ENCODE measurements at places on chromosomes 12 and 14.

- DNase-seq: no peak
Observed at GRCh38 chr12:11565752-11566151, 83.7 kb upstream of the ETV6 start.

DNA sequence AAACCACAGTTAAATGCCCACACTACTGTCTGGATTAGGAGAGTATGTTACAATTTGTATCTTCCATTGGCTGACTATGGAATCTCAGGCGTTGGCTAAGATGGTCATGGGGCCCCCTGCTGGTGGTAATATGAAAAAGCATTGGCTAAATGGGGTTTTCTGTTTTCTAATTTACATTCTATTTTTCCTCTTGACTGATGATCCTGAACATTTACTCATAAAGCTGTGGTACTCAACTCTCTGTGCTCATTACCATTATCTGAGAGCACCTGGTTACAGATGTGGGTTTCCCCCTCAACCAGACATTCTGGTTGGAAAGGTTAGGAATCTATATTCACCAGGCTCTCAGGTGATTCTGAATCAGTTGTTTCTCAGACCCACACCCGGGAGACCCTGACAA, 64.8 kb downstream of the WSCD2 start:
- DNase-seq: no peak

- no peak for DNase-seq
Observed at GRCh38 chr14:92539875-92540274, 26.3 kb downstream of the RIN3 start.

DNA sequence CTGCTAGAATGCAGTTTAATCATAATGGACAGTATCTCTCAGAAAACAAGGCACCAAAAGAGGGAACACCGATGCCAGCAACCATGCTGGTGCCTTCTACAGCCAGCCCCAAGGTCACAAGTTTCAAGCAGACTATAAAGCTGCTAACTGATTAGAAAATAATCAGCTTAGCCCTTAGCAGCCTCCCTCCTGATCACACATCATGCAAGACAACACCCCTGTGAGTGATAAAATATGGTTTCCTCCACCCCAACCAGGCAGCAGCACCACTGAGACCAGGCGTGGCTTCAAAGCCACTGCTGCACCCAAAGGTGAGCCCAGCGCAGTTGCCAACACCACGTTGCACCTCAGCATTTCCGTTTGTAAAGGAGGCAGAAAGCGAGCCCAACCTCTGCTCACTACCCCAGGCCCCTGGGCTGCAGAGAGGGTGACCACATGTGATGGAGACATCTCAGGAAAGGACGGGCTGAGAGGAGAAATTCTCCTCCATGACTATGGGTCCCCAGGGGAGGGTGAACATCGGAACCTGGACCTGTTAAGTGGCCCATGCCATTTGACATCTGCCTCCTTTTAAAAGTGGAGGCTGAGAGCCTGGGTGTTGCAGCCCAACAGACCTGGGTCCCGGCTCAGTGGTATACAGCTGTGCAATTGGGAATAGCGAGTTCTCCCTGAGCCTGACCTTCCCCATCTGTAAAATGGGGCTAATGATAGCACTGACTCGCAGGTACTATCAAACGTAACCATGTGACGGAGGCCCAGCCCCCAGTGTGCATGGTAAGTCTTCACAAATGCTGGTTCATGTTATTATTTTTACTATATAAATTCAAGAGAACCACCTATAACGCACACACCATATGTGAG, 11.5 kb downstream of the ZFP36L1 start:
- no peak for DNase-seq

DNA sequence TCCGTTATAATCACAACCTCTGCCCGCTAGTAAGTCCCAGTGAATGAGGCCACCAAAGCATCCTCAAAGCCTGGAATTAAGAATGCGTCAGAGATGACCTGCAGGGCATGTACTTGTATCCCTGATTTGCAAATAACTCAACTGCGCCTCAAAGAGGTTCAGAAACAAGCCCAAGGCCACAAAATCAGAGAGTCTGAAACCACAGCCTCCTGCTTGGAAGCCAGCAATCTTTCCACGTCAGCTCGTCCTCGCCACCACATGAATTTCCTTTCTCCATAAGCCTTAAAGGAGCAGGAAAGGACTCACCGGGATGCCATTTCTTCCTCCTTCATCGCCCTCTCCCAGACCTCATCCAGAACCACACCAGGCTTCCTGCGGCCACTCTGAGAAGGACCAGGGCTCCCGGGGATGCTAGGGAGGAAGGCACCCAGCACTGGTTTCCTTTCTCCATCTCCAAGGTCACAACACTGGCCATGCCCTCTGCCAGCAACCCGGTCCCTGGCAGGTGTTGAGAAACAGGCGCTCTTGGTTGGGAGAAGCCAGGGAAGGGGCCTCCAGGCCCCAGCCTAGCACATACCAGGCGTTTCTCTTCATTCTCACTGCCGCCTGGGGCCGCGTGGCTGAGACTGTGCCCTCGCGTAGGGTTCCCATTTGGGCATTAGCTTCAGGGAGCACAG, 191.2 kb upstream of the DIO3 start:
- DNase-seq: no peak

Measured in NCI-H2171 (cell line).